ENCODE measurements at places on chromosomes 7 and 10.

DNA sequence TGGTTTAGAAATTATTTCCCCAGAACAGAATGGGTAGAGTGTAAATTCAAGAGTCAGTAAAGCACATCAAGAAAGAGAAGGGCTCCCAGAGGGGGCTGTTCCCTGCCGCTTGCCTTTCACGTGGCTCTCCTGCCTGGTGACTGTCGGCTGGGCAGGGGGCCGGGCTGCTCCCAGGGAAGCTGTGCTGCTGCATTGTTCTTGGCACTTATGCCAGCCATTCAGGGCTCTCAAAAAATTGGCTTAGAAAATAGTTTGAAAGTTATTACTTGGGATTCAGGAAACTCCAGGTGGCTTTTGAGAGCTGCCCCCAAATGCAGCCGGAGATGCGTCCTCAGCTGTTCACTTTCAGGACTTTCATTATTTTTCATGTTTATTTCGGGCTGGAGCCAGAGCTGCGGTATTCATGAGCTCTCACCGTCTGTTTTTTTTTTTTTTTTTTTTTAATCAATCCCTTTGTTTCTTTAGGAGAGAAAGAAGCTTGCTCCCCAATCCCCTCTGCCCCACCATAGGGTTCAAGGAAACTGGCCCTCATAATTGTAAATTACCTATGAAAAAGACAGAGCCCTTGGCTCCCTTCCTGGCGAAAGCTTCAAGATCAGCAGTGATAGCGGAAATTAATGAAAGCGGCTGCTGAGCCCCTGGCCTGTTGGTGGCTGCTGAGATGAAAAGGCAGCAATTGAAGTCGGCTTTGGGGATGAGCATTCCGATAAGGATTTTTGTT, 94.1 kb downstream of the SORCS3 start:
- DNase-seq: no peak

- DNase-seq: no peak
Measured at GRCh38 chr10:77940627-77941026, 14.1 kb upstream of the DLG5 start.

GRCh38 chr7:128197589-128197988, 43.5 kb upstream of the LEP start:
- DNase-seq: no peak

DNA sequence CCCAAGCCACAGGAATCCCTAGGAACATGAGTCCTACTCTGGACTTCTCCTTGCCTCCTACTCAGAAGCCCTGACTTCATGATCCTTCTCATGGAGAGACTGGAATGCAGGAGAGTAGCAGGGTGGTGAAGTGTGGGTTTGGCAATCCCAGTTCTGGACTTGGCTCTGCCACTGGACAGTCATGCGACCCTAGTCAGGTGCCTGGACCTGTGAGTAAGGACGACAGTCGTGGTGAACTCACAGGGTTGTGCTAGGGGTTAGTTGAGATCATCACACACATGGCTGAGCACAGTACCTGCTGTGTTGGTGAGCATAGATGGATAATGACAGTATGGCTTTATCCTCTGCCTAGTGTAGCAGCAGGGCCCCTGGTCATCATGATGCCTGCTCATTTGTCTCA, 117.9 kb downstream of the LRRC18 start:
- DNase-seq: no peak

- no peak for DNase-seq
Measured at GRCh38 chr10:133117036-133117687, 29.4 kb downstream of the ADGRA1 start.

DNA sequence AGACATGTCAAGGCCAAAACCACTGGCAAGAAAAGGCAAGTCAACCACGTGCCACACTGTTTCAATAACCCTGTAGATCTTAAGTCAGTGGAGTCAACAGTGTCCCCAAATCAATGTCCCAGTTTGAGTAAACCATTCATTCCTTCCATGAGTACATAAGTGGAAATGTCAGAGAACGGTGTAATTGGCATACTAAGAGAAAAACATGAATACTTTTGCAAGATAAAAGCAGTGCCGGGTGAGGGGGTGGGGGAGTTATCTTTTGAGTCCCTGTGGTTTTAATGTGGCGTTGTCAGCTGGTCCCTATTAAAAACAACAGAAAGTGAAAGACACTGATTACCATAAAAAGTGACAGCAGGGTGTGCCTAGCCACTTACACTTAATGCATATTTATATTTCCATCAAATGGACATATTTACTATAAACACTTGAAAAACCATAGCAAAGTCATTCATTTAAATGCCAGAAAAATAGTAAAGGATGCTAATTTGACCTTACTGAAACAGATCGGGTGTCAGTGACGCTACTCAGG, 37.8 kb downstream of the RSU1 start:
- peak; percentile 47 for DNase-seq

DNA sequence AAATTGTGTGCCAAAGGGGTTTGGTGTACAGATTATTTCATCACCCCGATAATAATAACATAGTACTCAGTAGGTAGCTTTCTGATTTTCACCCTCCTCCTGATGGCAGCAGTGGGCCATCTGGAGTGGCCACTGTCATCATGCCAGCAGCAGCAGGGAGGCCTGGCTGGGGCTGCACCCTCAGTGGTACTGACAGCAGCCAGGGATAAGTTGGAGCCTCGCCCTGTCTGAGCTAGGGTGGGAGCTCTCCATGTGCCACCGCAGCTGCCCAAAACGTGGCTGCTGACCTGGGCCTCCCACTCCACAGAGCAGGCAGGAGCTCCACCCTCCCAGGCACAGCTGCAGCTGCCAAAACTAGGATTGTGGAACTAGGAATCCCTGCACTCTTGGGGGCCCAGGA, 700.8 kb upstream of the KCND2 start:
- DNase-seq: no peak

DNA sequence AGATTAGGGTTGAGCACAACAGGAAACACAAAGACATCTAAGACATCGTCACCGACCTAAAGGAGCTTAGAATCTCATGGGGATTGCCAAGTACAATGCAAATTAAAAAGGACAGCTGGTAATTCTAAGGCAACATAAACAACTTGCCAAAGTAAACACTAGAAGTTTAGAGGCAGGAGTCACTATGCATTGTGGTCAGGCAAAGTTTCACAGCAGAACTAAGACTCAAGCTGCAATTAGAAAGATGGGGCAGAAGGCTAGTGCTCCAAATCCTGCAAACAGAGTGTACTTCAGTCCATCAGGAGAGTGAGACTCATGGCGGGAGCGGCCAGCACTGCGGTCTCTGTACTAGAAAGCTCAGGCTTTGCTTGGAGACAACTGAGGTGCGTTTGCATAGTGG, 52.7 kb downstream of the HIPK2 start:
- no peak for DNase-seq

DNA sequence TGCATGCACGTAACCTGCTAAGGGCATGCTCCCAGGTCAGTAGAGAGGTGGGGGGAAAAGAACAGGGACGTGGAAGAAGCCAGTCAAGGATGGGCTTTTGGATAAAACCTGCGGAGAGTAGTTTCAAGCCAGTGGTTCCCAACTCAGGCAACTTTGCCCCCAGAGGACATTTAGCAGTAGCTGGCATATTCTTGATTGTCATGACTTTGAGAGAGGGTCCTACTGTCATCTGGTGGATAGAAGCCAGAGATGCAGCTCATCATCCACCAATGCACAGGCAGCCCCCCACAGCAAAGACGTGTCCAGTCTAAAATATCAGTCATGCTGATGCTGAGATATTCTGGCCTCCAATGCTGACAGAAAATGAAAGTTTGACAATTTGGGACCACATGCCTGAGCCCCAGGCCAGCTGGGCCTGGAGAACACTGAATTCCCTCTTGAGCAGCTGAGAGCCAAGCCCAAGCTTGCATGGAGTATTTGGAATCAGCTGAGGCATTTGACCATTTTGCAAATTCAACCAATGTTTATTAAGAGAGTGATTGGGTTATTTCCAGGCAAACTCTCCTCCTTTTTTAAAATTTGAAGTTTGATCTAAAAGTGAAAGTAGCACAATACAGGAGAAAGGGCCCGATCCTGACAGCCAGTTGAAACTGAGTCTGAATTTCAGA, 110.0 kb upstream of the C7orf33 start:
- no peak for DNase-seq

- no peak for DNase-seq
Measured at GRCh38 chr7:31517513-31517912, 3.6 kb downstream of the ITPRID1 start.

GRCh38 chr7:142063551-142064442, 47.7 kb upstream of the MGAM2 start:
- DNase-seq: no peak
